T-helper 2 cell (primary cell): ENCODE measurements at places on chromosomes 16 and 17.
A peak's percentile ranks its signal among the peaks of the same experiment; 100 is the strongest.

DNA sequence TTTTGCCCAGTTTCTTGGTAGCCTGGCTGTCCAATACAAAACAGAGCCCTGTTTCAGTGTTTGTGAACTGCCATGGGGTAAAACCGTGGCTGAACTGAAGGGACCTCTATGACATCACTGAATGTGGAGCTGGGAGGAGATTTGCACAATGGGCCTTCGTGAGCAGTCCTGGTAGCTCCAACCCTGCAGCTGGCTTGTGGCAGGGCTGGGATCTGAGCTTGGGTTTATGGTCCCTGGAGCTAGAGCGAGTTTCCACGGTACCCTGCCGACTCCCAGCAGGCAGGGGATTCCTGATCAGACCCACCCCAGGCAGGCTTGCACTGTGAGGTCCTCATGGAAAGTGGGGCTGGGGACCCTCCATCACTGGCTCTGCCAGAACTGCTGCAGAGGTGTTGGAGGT lies 247.0 kb downstream of the GSG1L start:
- DNase-seq = no peak

GRCh38 chr17:56756536-56756935 lies 77.2 kb downstream of the C17orf67 start:
- DNase-seq = no peak

GRCh38 chr17:73232587-73233373 lies 28.9 kb downstream of the CPSF4L start:
- no peak for DNase-seq

DNA sequence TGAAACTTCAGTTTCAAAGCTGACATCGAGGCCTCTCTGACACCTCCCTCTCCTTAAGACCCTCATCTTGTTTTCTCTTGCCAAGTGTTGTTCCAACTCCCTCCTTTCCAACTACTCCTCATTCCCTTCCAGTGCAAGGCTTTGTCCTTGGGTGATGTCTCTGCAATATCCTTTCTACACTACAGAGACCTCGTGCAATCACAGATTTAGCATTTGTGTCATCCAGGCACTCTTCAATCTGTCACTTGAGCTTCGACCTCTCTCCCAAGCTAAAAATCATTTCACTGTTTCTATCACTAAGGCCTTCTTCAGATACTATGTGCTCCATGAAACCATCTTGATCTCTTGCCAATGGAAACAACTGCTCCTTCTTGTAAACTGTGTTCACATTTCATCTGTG lies 31.6 kb downstream of the TEKT3 start:
- DNase-seq = no peak

DNA sequence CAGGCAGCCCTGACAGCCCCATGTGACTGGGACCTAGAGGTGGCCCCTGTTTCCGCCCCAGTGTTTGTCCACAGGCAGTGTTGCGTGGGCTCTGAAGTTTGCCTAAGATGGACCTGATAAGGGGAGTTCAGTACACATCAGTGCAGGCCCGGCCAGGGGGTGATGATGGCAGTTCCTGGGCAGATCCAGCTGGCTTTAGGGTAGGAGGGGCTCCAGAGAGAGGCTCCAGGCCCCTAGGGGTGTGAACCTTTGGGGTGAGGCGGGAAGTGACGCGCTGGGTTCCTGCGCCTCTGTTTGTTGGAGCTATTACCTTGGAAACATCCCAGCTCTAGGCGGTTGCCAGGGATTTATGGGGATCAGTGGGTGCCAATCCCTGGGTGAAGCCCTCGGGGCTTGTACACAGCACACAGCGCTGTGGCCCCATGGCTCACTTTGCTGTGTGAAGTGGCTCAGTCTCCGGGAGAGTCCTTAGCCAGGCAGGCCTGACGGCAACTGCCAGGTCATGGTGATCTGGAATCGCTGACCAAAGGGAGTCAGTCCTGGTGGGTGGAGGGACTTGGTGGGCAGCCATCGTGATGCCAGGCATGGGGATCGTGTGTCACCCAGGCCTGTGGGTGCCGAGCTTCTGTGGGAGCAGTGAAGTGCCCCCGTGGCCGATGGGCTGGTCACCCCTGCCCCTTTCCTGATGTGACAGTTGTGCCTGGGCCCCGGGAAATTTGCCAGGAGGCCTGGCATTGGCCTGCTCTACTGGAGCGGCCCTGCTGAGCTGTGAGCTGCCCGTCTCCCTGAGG lies 146.1 kb downstream of the SEC14L1 start:
- no peak for DNase-seq

DNA sequence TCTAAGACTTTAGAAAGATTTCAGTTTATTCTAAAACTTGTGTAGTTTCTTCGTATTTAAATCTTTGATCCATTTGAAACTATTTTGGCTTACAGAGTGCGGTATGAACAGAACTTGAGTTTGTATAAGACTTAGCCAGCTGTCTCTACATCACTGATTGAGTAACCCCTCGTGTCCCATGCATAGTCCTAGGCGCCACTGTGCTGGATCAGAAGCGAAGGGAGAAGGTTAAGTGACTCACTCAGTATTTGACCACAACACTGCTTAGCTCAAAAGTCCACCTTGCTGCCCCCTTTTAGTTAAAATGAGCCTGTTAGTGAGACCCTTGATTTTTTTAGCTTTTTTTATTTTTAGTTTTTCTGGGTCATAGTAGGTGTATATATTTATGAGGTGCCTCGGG lies 28.4 kb downstream of the CD300LB start:
- no peak for DNase-seq

DNA sequence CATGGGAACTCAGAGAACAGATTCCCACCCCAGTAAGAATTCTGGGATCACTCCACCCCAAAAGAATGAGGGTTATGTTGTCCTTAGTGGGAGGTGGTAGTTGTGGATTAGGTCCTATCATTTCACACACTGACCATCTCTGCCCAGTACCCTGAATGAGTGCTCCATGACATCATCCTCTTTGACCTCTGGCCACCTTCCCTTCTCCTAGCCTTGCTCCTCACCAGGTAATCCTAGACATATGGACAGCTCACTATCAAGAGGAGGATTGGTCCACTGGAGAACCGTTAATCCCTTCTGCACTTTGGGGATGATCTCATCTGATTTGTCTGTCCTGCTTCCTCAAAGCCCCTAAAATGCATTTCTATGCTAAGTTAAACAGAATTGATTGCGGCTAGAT lies 538.2 kb upstream of the HSBP1 start:
- no peak for DNase-seq

- DNase-seq = no peak
Observed at GRCh38 chr16:53985861-53986260, 281.9 kb downstream of the FTO start.

DNA sequence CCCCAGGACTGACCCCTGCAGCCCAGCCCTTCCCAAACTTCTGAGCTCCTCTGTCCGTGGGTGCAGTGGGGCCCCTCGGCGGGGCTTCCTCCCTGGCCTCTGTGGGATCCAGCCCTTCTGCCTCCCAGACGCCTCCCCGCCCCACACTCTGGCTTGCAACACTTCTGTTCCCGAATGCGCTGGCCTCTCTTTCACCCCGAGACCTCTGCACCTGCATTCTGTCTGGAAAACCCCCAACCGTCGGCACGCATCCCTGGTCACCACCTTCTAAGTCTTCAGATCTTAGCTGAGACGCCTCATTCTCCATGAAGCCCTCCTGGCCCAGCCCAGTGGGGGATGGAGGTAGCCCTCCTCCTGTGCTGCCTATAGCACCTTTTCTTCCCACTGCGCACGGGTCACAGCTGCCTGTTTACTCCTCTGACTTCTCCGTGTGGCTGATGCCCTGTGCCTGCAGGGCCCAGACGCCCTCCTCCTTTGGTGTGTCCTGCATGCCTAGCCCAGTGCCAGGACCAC lies 26.4 kb downstream of the TMEM235 start:
- no peak for DNase-seq

DNA sequence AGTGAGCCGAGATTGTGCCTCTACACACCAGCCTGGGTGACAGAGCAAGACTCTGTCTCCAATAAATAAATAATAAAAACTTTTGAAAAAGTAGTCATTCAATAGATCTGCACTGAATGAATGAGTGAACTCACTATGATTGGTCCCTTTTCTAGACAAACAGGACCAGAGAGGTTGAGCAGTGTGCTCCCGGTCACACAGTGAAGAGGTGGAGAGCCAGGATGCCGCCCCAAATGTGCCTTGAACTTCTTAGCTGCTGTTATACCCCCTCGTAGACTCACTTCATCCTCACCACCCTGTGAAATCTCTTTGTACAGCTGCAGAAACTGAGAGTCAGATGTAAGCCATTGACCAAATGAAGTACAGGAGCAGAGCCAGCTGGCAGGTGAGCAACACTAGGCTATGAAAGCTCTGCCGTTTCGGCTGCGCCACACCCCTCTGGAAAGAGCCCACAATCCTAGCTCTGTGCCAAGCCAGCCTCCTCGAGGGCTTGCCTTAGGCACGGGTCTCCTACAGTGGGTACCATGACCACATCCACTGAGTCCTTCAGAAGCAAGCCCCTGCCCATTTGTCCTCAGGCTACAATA lies 7.8 kb upstream of the KIAA0513 start:
- no peak for DNase-seq

DNA sequence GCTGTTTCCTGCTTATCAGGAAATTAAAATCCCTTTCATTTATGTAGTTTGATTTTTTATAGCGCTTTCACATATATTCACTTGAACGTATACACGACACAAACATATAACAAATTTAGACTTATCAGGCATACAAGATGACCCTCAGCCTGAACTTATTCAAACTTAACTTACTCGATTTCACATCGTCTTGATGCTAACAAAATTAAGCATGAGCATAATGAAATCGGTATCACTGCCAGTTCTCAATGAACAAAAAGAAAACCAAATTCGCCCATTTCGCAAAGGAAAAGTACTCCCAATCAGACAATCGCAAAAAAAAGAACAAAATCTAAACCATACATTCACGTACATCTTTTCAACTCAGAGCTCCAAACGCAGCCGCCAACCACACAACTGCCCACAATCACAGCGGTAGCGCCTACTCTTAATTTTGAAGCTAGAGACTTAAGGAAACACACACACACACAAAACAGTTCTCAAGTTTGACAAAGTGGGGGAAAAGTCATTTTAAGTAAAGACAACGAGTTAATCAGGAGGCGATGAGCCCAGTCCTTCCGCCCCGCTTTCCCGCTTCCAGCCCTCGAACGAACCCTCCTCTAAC lies 1.1 kb downstream of the GJC1 start:
- peak; percentile 42 for DNase-seq

- no peak for DNase-seq
Observed at GRCh38 chr17:77337150-77337549, 196.4 kb downstream of the SEC14L1 start.

GRCh38 chr17:70527364-70527888 lies 358.1 kb downstream of the KCNJ2 start:
- DNase-seq = no peak

- peak; percentile 70 for DNase-seq
Observed at GRCh38 chr17:34386697-34387550, 23.9 kb upstream of the CCL1 start.

- DNase-seq = no peak
Observed at GRCh38 chr17:73343739-73344454, 32.1 kb upstream of the CDC42EP4 start.

- DNase-seq = no peak
Observed at GRCh38 chr16:50736448-50736847, 5.4 kb upstream of the CYLD start.

DNA sequence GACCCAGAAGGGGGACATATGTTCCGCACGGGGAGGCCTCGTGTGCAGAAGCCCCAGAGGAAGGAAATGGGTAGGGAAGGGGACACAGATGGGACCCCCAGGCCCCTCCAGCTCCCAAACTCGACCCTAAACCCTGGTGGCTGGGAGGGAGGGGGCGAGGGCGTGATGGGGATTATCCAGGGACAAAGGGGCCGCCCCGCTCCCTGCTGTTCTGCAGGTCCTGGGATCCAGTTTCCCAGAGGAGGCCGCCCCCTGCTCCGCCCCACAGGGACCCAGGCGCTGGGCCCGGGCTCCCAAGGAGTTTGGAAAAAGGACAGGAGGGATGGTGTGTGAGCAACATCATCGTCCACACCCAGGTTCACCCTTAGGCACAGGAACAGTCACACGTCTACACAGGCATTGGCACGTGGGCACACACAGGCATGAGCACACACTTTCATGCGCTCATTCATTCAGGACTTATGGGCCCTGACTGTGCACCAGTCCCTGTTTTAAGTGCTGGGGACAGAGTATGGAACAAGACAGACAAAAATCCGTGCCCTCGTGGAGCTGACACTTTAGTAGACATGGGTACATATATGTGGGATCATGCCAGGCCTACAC lies 12.8 kb upstream of the FBXL19 start:
- DNase-seq = no peak

DNA sequence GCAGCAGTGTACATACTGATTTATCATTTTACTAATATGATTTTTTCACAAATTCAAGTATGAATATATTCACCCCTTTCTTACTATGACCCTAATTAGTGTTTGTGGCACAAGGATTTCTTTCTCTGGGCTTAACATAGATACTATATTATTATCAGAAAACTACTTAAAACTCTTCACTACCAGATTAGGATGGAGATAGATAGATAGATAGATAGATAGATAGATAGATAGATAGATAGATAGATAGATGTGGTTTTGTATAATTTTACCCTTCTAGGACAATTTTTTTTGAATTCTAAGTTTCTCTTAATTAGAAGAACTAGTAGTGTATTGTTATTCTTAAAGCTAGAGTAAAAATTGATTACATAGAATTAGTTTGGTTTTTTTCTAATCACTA lies 49.6 kb downstream of the VMP1 start:
- no peak for DNase-seq

DNA sequence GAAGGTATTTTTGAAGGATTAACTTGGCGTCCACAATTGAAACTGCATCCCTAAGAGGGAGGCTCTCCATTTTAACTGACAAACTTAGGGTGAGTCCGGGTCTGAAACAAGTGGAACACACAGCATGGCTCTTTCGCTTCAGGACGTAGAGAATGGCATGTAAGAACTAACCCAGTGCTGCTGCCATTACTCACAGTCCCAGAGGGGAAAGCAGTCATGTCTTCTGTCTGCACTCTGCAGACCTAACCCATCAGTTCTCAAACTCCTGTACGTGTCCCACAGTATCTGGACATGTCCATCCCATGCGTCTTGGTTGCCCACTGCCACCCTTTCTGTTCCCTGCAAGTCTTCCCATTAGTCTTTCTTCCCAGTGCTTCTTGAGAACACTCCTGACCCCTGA lies 563 bp downstream of the ST6GALNAC1 start:
- DNase-seq = no peak

DNA sequence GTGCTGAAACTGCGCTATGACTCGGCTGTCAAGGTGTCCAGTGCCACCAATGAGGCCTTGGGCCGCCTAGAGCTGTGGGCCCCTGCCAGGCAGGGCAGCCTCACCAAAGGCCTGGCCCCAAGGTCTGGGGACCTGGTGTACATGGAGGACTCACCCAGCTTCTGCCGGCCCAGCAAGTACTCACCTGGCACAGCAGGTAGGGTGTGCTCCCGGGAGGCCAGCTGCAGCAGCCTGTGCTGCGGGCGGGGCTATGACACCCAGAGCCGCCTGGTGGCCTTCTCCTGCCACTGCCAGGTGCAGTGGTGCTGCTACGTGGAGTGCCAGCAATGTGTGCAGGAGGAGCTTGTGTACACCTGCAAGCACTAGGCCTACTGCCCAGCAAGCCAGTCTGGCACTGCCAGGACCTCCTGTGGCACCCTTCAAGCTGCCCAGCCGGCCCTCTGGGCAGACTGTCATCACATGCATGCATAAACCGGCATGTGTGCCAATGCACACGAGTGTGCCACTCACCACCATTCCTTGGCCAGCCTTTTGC lies 25.0 kb downstream of the WNT9B start:
- DNase-seq = peak; percentile 22
